Activated T-helper 1 cell treated with anti-CD3 and anti-CD28 coated beads, Interleukin-2, amount 50 U/mL, for 16 hours (primary cell): ENCODE measurements at places on chromosomes 6 and 20.

- no peak for DNase-seq
These were observed 72.3 kb downstream of the RAMACL start for GRCh38 chr6:166514196-166514595.

GRCh38 chr6:107491138-107491609 is 1.3 kb downstream of the SOBP start:
- no peak for DNase-seq

GRCh38 chr20:21208999-21209398 is 83.1 kb downstream of the KIZ start:
- DNase-seq: no peak

DNA sequence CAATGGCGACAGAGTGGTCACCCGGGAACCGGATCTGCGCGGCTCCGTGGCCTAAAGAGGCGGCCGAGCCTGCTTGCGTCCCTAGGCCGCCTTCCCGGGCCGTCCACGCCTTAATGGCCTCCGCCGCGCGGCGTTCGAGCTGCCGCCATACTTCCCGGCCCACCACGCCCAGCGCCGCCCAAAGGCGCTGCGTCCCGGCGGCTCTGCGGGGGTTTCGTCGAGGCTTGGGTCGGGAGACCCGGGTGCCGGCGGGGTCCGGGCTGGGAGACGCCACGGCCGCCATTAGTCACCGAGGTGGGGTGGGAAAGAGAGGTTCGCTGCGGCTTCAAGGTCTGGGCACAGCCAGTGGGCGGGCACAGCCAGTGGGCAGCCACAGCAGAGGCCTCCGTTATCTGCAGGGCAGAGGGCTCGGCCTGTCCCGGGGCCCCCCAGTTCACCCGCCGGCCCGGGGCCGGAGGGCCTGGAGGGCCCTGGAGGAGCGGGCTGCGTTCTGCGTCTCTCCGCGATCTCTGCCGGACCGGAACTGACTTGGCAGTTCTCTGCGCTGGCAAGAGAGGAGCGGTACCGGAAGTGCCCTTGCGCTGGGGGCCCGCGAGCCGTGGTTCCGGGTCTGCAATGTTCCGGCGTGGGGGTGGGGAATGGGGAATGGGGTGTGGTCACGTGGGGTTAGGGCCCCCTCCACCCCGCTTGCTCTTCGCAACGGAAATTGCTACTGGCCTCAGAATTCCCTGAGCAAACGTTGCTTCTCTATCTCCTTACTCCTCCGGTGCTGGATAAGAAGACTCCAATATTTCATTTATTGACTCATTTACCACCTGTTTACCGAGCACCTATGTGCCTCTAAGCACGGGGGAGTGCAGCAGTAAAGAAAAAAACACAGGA is 82.3 kb downstream of the CNBD2 start:
- peak; percentile 86 for DNase-seq

GRCh38 chr6:119024111-119024510 is 54.4 kb downstream of the FAM184A start:
- no peak for DNase-seq

GRCh38 chr20:56762401-56762800 is 133.3 kb downstream of the TFAP2C start:
- no peak for DNase-seq

GRCh38 chr20:48011025-48011424 is 225.7 kb upstream of the SULF2 start:
- DNase-seq: no peak

- no peak for DNase-seq
These were observed 89.2 kb downstream of the CD164 start for GRCh38 chr6:109292983-109293586.

DNA sequence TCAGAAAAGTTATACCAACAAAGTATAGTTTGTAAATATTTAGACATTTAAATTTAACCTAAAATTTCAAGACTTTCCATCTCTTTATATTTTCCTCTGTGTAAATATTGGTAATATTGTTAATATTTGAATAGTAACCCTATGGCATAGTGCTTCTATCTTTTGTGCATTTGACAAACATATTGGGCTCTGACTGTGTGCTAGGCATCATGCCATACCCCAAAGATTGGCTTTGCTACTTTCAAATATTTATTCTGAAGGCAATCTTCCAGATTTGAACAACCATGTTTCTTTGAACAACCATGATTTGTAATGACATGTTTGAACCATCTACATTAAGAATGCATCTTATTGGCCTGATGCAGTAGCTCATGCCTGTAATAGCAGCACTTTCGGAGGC is 15.5 kb upstream of the PRDM1 start:
- DNase-seq: no peak

GRCh38 chr6:135088818-135089809 is 34.5 kb upstream of the HBS1L start:
- DNase-seq: no peak

- DNase-seq: no peak
These were observed 9.6 kb downstream of the ZNF318 start for GRCh38 chr6:43359831-43360230.

- no peak for DNase-seq
These were observed 45.8 kb upstream of the NNAT start for GRCh38 chr20:37475252-37475651.

DNA sequence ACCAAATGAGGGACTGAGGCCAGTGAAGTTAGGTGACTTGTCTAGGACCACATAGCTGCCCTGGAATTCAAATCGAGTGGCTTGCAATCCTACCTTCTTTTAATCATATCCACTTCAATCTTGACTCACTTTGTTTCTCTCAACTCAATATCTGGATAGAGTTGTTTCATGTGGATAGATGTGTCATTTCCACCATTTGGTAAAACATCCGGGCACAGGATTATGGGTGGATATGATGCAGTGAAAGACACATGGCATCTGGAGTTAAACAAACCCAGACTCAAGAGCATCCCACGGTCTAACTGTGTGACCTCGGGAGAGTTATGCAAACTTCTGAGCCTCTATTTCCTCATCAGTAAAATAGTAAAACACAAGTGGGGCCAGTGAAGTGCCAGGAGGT is 103.6 kb upstream of the CNKSR3 start:
- no peak for DNase-seq

DNA sequence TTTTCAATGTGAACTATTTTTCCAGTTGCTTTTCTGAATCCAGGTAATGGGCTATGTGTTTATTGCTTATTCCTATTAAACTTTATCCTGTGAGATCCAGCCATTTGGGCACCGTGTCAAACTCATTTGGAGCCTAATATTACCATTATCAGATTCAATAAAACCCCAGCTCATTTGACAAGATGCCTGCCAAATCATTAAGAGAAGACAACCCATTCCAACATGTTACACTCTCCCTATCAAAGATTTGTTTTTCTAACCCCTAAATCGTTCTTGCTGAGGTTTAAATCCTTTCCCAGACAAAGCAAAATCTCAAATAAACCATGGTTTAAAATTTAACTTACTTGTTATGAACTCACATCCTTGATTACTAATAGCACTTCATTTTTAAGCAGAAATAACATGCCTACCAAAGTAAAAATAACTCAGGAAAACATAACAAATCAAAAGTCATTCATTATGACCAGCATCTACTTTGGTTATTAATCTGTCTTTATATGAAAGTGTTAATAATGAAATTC is 130.0 kb upstream of the TCF21 start:
- no peak for DNase-seq

DNA sequence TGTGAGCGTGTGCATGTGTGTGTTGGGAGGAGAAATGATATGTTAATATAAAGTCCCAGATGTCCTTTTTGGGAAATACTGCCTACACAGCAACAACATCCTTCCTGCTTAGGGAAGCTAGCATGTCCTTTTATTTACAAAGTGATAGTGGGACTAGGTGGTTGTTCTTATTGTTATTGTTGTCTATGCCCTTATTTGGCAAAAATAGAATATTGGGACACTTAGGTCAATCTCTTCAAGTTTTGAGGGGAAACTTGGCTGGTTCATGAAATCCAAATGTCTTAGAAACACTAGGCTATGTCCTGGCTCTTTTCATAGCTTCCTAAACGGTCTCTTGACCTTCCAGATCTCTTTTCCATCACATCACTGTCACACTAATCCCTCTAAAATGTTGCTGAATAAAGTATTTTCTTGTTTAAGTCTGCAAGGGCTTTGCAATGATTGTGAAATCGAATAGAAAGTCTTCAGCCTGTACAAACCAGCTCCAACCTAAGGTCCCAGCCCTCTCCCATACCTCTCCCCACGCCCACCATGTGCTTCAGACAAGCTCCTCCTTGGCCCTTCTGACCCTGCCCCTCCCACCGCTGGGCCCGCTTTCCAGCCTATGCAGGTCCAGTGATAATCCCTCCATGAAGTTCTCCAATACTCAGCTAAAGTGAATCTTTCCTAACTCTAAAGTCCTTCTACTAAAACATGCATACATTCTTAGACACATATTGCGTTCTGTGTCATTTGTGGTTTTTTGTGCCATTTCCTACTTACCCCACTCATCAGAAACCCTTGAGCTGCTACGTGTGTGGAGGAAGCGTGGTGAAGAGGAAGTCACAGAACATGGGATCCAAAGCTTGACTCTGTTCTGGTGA is 205.1 kb downstream of the LY86 start:
- DNase-seq: no peak

GRCh38 chr6:28357036-28357435 is 7.3 kb downstream of the ZKSCAN3 start:
- no peak for DNase-seq

- no peak for DNase-seq
These were observed 56.6 kb downstream of the OTOR start for GRCh38 chr20:16804793-16805187.

- no peak for DNase-seq
These were observed 90.7 kb upstream of the PRDM1 start for GRCh38 chr6:105995391-105995865.

DNA sequence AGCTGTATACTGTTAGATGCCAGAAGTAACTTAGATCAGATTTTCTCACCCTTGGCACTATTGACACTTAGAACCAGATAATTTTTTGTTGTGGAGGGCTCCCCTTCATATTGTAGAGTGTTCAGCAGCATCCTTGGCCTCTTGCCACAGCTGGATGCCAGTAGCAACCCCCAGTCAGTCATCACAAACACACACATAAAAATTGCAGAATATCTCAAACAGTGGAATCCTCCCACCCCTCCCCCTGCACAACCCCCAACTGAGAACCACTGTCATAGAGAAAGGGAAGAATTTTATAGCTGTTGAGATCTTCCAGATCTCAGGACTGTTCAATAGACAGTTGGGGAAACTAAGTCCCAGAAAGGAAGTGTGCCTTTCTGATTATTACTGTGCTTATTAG is 81.2 kb upstream of the VSTM2L start:
- DNase-seq: no peak

GRCh38 chr20:1689721-1690120 is 32.1 kb upstream of the SIRPG start:
- DNase-seq: no peak

GRCh38 chr6:138235693-138236092 is 17.4 kb upstream of the PBOV1 start:
- DNase-seq: no peak

GRCh38 chr6:87040729-87041128 is 54.2 kb downstream of the CGA start:
- no peak for DNase-seq

GRCh38 chr6:170017603-170018320 is 266.3 kb downstream of the ERMARD start:
- DNase-seq: no peak

- no peak for DNase-seq
These were observed 71.2 kb downstream of the ABHD12 start for GRCh38 chr20:25319241-25320034.

GRCh38 chr6:44219053-44219814 is 2.5 kb downstream of the MYMX start:
- DNase-seq: no peak

- no peak for DNase-seq
These were observed 68.1 kb upstream of the SLC22A16 start for GRCh38 chr6:110544472-110544871.

- DNase-seq: no peak
These were observed 24.7 kb downstream of the TBC1D7 start for GRCh38 chr6:13303668-13304017.

GRCh38 chr6:149925974-149926777 is 3.3 kb upstream of the RAET1G start:
- peak; percentile 49 for DNase-seq

GRCh38 chr6:88586371-88587149 is 376.9 kb downstream of the RNGTT start:
- DNase-seq: no peak

- no peak for DNase-seq
These were observed 12.6 kb upstream of the GNMT start for GRCh38 chr6:42947950-42948349.

DNA sequence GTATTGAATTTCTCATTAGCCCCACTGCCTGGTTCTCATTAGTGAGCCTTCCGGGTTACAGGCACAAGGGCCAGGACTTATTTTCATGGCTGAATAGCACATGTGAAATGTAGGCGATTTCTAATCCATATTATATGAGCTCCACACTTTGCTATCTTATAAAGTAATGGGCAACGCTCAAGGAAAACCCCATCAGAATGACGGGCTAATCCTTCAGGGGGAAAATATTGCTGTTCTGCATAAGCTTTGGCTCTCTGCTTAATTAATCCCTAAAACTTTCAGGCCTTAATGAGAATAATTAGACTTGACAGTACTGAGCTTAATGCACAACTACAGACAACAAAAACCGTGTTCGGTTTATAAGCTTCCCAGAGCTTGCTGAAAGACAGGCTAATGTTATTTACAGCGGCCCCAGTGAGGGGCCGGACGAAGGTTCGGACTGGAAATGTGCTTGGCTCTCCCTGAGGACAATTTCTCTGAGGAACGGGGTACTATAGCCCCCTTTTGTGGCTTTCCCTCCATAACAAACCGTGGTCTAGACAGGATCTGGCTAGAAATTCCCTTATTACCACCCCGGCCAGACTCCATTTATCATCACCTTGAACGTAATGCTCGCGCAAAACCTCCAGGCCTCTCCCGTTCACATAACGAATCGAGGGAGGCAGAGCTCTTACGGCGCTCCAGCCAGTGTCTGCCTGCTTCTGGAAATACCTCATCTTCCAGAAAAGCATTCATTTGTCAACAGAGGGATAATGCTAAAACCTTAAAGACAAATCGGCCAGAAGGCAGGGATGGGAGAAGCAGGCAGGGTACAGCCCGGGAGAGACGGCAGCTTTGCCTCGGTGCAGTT is 164.5 kb downstream of the CD83 start:
- DNase-seq: no peak

- DNase-seq: no peak
These were observed 95.7 kb downstream of the PRDM1 start for GRCh38 chr6:106181664-106182418.

GRCh38 chr20:38498909-38499308 is 26.3 kb downstream of the RALGAPB start:
- no peak for DNase-seq

GRCh38 chr6:113690281-113691259 is 166.6 kb upstream of the MARCKS start:
- no peak for DNase-seq

GRCh38 chr6:112413780-112414179 is 66.7 kb downstream of the RFPL4B start:
- DNase-seq: no peak

- DNase-seq: no peak
These were observed 5.3 kb upstream of the COL12A1 start for GRCh38 chr6:75210885-75211739.

- no peak for DNase-seq
These were observed 6.1 kb downstream of the COL21A1 start for GRCh38 chr6:56241124-56241802.

DNA sequence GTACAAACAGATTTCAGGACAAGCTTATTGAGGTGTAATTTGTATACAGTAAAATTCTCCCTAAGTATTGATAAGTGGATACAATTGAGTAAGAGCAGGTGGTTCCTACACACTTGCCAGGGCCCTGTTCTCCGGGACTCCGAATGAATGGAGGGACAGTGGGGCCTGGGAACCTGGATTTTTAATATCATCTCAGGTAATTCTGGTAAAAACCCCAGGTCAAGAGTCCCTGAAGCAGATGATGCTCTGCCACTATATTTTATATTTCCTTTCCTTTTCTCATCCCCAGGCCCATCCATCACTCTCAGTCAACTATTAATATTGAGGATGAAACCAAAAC is 104.9 kb downstream of the FYN start:
- DNase-seq: no peak
